ENCODE measurements at places on chromosomes 7 and 10.

DNA sequence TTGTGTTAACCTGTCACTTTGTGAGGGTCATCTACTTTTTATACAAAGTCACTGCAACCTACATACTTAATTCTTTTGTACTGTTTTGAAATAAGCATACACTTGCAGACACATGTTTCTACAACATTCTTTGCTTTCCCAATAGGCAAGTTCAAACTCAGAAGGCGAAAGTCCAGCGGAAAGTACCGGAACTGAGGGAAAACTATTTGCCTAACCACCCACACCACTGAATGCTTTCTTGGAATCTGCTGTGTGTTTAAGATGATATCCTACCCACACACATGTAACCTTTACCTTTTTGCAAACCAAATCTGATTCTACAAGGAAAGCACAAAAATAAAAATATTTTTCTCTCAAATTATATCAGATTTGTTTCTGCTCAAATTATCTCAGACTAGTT lies 139.4 kb upstream of the AGR3 start:
- no peak for DNase-seq

- DNase-seq = no peak
Measured at GRCh38 chr10:116766837-116767634, 24.7 kb upstream of the HSPA12A start.

GRCh38 chr10:31129880-31130405 lies 98.3 kb upstream of the ZNF438 start:
- no peak for DNase-seq

DNA sequence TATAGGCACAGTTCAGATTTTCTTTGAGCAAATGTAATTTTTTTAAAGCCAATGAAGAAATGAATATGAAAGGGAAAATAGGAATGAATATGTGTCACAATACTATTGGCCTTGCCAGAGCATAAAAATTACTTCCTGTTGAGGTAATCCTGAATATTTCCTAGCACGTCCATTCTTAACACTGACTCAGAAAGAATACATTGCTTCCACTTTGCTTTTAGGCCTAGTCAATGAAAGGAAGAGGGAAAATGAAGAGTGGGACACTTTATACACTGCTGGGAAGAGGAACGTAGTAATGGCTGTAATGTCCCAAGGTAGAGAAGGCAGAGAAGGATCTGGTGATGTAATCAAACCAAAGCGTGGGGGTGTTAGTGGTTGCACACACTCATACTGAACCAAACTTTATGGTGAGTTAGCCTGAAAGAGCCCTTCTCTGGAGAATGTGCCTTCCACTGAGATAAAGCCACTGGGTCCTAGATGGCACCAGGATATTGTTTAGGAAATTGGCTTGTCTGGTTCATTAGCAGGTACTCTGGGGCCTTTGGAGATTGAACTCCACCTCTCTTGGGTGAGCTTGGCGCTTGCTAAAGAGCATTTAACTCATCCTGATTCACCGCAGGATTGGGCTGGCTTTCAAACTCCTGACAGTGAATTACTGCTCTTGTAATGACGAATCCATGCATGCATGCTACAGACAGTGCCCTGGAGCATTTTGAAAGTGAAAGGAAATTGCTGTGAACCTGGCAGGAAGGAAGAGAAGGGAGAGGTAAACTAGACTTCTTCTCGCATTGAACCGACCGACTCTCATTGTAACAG lies 254.9 kb downstream of the KIAA1217 start:
- DNase-seq = peak; percentile 21

DNA sequence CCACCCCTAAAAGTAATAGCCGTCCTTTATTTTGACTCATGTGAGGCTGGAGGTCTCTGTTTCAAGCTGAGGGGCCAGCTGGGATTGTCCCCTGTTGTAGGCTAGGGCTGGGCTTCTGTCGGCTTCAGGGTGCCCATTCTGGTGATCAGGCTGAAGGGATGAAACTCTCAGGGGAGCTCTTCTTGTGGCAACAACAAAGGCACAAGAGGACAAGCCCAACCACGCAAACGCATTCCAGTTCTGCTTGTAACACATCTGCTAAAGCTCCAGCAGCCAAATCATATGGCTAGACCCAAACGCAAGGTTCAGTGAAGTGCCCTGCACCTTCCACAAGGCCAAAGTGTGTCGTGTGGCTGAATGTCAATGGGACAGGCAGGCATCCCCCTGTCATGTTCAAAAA lies 405.7 kb downstream of the INHBA start:
- no peak for DNase-seq

DNA sequence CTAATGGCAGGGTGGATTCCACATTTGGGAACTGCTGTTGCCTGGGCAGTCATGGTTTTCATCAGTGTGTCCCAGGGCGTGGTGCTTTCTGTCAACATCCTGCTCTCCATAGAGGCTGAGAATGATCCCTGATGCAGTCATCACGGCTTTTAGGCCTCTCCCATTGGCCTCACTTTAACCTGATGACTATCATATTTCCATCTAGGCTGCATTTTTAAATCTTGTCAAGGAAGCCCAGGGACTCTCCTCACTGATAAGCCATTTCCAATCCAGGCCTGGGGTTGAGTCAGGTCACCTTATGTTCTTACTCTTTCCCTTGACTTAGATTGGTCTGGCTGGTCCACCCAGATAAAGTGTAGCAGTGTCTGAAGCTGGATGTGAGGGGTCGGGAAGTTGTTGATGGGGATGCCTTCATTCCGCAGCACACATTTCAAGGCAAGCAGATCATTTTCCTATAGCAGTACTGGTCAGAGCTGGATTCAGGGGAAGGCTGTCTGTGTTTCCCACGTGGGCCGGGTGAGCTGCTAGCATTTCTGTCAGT lies 177.0 kb downstream of the AUTS2 start:
- DNase-seq = peak; percentile 13

DNA sequence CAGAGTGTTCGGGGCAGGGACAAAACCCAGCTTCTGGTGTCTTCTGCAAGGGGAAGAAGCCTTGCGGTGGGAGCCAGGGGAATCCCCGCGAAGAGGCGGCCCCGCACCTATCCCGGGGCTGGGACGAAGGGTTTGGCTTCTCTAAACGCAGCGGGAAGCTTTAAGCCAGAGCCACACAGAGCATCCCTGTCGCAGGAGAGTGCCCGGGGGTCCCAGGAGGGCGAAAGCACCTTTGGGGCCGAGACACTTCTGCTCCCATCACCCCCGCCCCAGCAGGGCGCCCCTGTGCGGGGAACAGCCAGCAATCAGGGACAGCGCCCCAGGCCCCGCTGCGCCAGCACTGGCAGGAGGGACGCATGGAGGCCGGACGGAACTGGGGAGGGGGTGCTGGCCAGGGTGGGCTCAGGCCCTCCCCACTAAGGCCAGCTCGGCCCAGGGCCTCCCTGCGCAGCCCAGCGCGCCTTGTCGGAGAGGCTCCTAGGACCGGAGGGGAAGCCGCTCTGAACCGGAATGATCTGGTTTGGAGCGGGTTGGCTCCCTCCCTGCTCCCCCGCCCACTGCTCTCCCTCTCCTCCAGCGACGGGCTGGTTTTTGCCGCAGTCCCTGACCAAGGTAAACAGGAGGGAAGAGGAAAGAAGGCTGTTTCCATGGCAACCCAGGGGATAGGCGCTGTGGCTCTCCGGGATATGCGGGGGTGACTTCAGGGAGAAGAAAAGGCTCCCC lies 63.9 kb downstream of the TMEM209 start:
- peak; percentile 44 for DNase-seq

- no peak for DNase-seq
Measured at GRCh38 chr10:29671228-29671780, 36.5 kb upstream of the SVIL start.

GRCh38 chr7:139820089-139820488 lies 9.0 kb upstream of the TBXAS1 start:
- no peak for DNase-seq

GRCh38 chr10:3825862-3826351 lies 40.9 kb upstream of the KLF6 start:
- no peak for DNase-seq

DNA sequence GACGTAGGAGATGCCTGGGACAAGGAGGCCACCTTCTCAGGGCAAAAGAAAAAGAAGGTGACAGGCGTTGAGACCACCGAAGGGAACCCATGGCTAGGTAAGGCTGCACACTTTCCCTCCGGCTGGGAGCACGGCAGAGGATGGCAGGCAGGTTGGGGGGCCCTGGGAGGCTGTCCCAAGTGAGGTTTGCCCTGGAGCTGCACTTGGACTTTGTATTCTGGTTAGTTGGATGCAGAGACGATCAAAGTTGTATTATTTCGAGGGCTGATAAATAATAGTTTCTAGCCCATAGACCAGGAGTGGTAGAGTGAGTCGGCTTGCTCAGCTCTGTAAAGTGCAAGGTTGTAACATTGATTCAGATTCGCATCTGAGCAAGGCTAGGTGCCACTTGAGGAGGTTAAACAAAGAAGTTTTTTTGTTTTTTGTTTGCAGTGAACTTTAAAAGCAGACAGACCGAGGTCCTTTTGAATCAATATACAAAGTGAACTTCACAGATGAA lies 608 bp downstream of the ENTPD7 start:
- DNase-seq = no peak

DNA sequence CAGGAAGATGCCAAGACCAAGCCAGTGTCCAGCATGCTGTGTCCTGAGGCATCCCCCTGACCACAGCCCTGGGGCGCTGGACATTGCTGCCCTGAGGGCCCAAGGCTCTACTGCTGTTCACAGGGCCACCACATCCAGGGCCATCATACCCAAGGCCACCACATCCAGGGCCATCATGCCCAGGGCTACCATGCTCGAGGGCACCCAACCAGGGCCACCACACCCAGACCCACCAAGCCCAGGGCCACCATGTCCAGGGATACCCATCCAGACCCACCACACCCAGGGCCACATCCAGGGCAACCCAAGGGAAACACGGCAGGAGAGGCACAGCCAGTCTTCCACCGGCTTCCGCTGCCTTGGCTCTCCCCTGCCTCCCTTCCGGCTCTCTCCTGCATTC lies 17.1 kb downstream of the STK32C start:
- no peak for DNase-seq

GRCh38 chr10:110529596-110530011 lies 31.9 kb downstream of the DUSP5 start:
- no peak for DNase-seq

DNA sequence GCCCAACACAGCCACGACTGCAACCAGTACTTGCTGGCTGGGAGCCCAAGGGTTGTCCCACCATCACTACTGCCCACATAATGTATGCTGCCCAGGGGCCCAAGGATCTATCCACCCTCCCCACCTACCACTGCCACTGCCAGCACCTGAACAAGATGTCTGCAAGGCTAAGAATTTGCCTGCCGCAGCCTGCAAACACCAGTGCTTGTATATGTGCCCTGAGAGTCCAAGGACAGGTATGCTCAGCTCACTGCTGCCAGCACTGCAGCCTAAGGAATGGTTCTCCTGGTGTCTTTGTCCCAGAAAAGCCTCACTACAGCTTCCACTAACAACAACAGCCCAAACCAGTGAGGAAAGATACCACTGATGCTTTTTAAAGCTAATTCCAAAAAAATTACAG lies 1174.0 kb downstream of the SORCS1 start:
- DNase-seq = no peak

DNA sequence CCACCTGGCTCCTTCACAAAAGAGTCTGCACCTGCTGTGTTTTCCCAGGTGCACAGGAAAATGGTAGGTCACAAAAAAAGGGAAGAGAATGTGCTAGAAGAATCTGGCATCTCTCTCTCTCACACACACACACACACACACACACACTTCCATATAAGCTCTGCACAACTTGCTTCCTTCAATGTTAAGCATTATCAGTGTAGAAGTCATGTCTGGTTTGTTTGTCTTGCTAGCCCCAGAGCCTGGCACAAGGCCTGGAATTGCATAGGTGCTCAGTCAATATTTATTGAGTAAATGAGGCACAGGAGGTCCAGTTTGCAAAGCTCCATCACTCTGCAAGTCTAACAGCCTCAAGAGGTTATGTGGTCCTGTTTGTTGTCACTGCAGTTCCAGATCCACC lies 867.3 kb upstream of the AUTS2 start:
- peak; percentile 28 for DNase-seq

DNA sequence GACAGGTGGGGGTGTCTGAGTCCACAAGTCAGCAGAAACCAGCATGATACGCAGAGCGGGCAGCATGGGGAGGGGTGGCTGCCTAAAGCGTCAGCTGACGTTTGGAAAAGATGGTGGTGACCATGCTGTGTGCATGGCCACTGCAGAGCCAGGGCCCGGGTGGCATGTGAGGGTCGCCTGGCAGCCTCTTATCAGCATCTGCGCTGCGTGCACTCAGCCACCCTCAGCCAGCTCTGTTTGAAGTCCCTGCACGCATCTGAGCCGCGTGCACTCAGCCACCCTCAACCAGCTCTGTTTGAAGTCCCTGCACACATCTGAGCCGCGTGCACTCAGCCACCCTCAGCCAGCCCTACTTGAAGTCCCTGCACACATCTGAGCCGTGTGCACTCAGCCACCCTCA lies 61.5 kb downstream of the WDR37 start:
- no peak for DNase-seq

- DNase-seq = no peak
Measured at GRCh38 chr7:148447221-148447849, 143.2 kb upstream of the C7orf33 start.

- DNase-seq = no peak
Measured at GRCh38 chr10:118842843-118843624, 88.3 kb upstream of the CACUL1 start.

DNA sequence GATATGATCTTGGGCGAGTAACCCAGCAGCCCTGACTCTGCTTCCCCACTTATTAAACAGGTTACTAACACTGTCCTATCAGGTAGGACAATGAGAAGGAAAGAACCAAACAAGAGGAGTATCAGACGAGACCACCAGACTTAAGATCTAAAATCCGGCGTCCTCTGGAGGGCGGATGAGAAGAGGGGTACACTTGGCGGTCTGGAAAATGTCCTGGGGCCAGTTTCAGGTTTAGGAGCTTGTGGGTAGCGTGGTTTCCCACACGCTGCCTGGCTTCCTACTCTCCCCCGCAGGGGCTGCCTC lies 635 bp downstream of the ZNF32 start:
- DNase-seq = no peak

GRCh38 chr7:88102675-88103074 lies 117.2 kb downstream of the SRI start:
- no peak for DNase-seq

GRCh38 chr10:91220954-91221675 lies 652 bp downstream of the PCGF5 start:
- DNase-seq = no peak

- no peak for DNase-seq
Measured at GRCh38 chr10:98246911-98247805, 20.8 kb downstream of the LOXL4 start.

GRCh38 chr10:97850446-97850845 lies 803 bp downstream of the GOLGA7B start:
- no peak for DNase-seq

DNA sequence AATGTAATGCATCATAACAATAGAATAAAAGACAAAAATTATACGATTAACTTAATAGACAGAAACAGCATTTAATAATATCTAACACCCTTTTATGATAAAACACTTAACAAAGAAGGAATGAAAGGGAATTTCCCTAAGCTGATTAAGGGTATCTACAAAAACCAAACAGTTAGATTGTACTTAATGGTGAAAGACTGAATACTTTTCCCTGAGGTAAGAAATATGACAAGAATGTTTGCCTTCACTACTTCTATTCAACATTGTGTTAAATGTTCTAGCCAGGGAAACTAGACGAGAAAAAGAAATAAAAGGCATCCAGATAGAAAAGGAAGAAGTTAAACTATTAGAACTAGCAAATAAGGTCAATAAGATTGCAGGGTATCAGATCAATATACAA lies 276.9 kb downstream of the BAMBI start:
- DNase-seq = no peak

- DNase-seq = no peak
Measured at GRCh38 chr7:25795824-25796235, 356.2 kb upstream of the NFE2L3 start.

- no peak for DNase-seq
Measured at GRCh38 chr7:81393018-81393417, 376.8 kb downstream of the HGF start.

GRCh38 chr10:101889256-101890210 lies 45.9 kb upstream of the KCNIP2 start:
- DNase-seq = peak; percentile 69

All from NCI-H187 (cell line).